ENCODE measurements at places on chromosomes 3 and 15.

- no peaks in the 10 kb centered on the region for H3K27me3 ChIP-seq
- DNase-seq: no peak
- no peaks in the 10 kb centered on the region for H3K4me1 ChIP-seq
- H3K36me3 ChIP-seq: no peaks in the 10 kb centered on the region
- no peak overlapping the region for H3K4me3 ChIP-seq
- H3K27ac ChIP-seq: no peak overlapping the region
These were observed 590.4 kb downstream of the PDCD6IP start for GRCh38 chr3:34388830-34389229.

GRCh38 chr15:60589728-60590127, 110.8 kb upstream of the ICE2 start:
- H3K27me3 ChIP-seq: peaks cover 44% of the 10 kb centered on the region
- H3K4me3 ChIP-seq: peak overlapping the region; percentile 74
- peak overlapping the region; percentile 80 for H3K27ac ChIP-seq
- H3K4me1 ChIP-seq: peaks cover 46% of the 10 kb centered on the region

DNA sequence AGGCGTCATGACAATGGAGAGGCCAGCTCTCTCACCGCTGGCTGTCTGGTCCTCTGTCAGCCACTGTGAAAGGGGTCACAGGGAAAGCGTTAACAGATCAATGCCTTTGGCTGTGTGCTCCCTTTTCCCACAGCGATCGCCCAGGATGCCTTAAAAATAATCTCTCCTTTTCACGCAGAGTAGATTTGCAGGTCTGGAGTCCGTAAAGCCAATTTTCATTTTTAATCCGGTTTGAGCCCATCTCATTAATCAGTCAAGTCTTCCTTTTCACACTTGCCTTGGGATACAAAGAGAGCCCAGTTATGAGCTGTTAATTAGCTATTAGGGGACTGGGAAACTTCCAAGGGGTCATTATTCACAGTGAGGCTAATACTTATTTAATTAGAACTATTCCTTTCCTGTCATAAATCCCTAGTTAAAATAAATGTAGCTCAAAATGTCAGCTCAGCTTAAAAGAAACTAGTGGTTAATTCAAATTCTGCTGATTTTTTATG, 104.3 kb upstream of the RASGRP1 start:
- H3K36me3 ChIP-seq: peaks cover 15% of the 10 kb centered on the region
- H3K27me3 ChIP-seq: no peaks in the 10 kb centered on the region
- H3K4me3 ChIP-seq: no peak overlapping the region
- no peak overlapping the region for H3K27ac ChIP-seq
- peaks cover 79% of the 10 kb centered on the region for H3K4me1 ChIP-seq

DNA sequence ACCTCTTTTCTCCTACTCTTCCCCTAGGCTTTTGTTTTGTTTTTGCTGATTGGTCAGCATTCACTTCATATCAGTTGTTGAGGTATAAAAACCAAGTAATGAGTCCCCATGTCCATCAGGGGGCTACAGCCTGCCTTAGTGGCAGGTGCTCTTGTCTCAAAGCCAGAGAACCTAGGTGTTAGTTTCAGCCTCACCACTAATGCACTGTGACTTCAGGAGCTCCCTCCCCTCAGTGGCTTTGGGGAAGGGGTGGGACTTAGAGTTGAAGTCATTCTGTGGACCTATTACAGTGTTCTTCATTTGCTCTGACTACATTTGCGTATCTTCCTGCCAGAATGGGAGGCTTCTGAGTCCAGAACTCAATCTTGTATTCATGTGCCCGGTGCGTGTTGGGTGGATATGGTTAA, 41.6 kb downstream of the NR2C2 start:
- peak; percentile 10 for DNase-seq
- no peaks in the 10 kb centered on the region for H3K27me3 ChIP-seq
- peaks cover 29% of the 10 kb centered on the region for H3K4me1 ChIP-seq
- H3K4me3 ChIP-seq: no peak overlapping the region
- H3K27ac ChIP-seq: peak overlapping the region; percentile 11

DNA sequence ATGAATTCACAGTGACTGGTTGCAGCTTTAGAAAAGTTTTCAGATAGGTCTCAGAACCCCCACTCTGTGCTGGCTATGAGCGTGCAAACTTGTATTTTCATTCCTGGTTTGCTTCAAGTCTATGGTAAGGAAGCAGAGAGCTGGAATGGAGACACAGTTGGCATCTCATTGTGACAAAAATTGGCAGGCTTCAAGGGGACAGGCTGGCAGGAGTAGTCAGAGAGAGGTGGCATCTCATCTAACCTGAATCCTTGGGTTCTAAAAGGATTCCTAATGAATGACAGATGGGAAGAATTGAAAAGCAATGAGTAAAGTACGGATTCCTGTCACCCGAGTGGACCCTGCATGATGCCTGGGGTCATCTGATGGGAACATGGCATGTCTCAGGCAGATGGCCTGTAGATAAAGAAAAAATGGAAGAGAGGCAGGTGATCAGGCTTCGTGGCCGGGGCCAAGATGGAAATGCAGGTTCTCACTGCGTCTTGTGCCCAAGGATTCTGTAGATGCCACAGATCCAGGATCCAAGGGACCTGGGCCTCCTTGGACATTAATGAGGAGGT, 89.4 kb upstream of the ABHD17C start:
- no peak overlapping the region for H3K27ac ChIP-seq
- peaks cover 11% of the 10 kb centered on the region for H3K27me3 ChIP-seq
- H3K4me1 ChIP-seq: no peaks in the 10 kb centered on the region
- H3K4me3 ChIP-seq: no peak overlapping the region
- DNase-seq: no peak

DNA sequence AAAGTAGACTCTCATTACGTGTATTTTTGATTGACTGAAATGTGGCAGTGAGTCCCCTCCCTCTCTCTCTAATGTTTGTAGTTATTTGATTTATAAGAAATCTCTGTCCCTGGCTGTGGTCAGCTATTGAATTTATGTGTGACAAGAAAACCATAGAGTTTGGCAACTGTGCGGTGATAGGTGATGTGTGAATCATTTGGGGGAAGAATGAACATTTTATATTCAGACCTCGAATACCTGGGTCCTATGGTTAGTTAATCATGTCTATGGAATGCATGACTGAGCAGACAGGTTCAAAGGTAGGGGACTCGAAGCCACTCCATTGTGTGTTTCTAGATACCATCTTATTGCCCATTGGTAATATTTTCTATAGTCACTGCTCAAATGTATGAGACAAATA, 712.1 kb downstream of the MECOM start:
- H3K36me3 ChIP-seq: no peaks in the 10 kb centered on the region
- H3K27me3 ChIP-seq: no peaks in the 10 kb centered on the region
- H3K27ac ChIP-seq: no peak overlapping the region
- DNase-seq: no peak
- no peak overlapping the region for H3K4me3 ChIP-seq
- H3K4me1 ChIP-seq: no peaks in the 10 kb centered on the region

- peaks cover 18% of the 10 kb centered on the region for H3K36me3 ChIP-seq
- H3K27me3 ChIP-seq: no peaks in the 10 kb centered on the region
- H3K4me1 ChIP-seq: peaks cover 62% of the 10 kb centered on the region
- H3K4me3 ChIP-seq: peak overlapping the region; percentile 89
- DNase-seq: peak; percentile 53
- peak overlapping the region; percentile 97 for H3K27ac ChIP-seq
These were observed 2.4 kb downstream of the CSRNP1 start for GRCh38 chr3:39150803-39151631.

DNA sequence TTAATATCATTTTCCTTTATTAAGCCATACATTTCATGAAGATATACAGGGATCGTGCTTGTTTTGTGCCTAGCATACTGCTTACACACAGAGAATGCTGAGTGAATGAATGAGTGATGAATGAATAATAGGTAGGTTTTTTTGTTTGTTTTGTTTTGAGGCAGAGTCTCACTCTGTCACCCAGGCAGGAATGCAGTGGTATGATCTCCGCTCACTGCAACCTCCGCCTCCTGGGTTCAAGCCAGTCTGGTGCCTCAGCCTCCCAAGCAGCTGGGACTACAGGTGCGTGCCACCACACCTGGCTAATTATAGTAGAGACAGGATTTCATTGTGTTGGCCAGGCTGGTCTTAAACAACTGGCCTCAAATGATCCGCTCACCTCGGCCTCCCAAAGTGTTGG, 400.0 kb downstream of the ROBO1 start:
- no peaks in the 10 kb centered on the region for H3K36me3 ChIP-seq
- no peaks in the 10 kb centered on the region for H3K4me1 ChIP-seq
- H3K27ac ChIP-seq: no peak overlapping the region
- no peak overlapping the region for H3K4me3 ChIP-seq
- no peak for DNase-seq
- no peaks in the 10 kb centered on the region for H3K27me3 ChIP-seq

GRCh38 chr3:155869691-155870090, 759 bp upstream of the GMPS start:
- no peaks in the 10 kb centered on the region for H3K27me3 ChIP-seq
- H3K27ac ChIP-seq: peak overlapping the region; percentile 95
- H3K36me3 ChIP-seq: peaks cover 3% of the 10 kb centered on the region

GRCh38 chr3:45269952-45270351, 43.9 kb upstream of the TMEM158 start:
- no peak overlapping the region for H3K4me3 ChIP-seq
- no peak overlapping the region for H3K27ac ChIP-seq
- peaks cover 17% of the 10 kb centered on the region for H3K27me3 ChIP-seq

GRCh38 chr3:25849641-25850385, 59.9 kb downstream of the OXSM start:
- no peak for DNase-seq
- no peak overlapping the region for H3K27ac ChIP-seq
- H3K4me3 ChIP-seq: no peak overlapping the region
- H3K36me3 ChIP-seq: no peaks in the 10 kb centered on the region
- H3K4me1 ChIP-seq: no peaks in the 10 kb centered on the region

GRCh38 chr15:92077353-92078085, 224.0 kb downstream of the SLCO3A1 start:
- H3K27ac ChIP-seq: no peak overlapping the region
- no peaks in the 10 kb centered on the region for H3K36me3 ChIP-seq
- H3K4me3 ChIP-seq: no peak overlapping the region
- no peaks in the 10 kb centered on the region for H3K27me3 ChIP-seq
- H3K4me1 ChIP-seq: peaks cover 26% of the 10 kb centered on the region

- H3K36me3 ChIP-seq: no peaks in the 10 kb centered on the region
- H3K4me1 ChIP-seq: no peaks in the 10 kb centered on the region
- H3K27me3 ChIP-seq: no peaks in the 10 kb centered on the region
- no peak overlapping the region for H3K27ac ChIP-seq
These were observed 43.9 kb downstream of the MEIS2 start for GRCh38 chr15:37056177-37057121.

GRCh38 chr15:22819651-22820050, 18.8 kb upstream of the NIPA2 start:
- H3K4me3 ChIP-seq: no peak overlapping the region
- H3K4me1 ChIP-seq: peaks cover 3% of the 10 kb centered on the region
- peaks cover 20% of the 10 kb centered on the region for H3K36me3 ChIP-seq

DNA sequence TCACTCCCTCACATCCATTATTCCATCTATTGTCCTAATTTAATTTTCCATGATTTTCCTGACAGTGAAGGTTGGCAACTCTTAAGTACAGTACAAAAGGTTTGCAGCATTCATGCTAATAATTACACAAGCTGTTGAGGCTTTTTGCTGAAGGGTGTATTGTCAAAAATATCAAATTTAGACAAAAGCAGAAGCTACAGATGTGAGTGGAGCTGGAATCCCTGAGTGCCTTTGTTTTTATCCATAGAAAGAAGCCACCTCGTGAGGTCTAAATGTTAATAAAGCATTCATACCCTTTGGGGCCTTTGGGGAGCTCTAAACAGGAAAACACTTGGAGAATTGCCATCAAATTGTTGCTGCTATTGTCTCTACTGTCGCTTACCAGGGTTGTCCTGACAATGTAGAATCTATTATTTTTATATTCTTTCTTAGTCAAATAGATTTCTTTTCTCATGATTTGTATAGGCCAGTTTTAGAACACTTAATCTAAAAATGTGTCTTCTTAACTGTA, 185.8 kb upstream of the ROBO1 start:
- H3K4me1 ChIP-seq: no peaks in the 10 kb centered on the region
- no peak overlapping the region for H3K27ac ChIP-seq
- no peak for DNase-seq
- no peaks in the 10 kb centered on the region for H3K27me3 ChIP-seq
- no peak overlapping the region for H3K4me3 ChIP-seq

GRCh38 chr15:48533982-48534381, 111.5 kb downstream of the FBN1 start:
- H3K4me1 ChIP-seq: no peaks in the 10 kb centered on the region
- H3K27ac ChIP-seq: no peak overlapping the region
- H3K27me3 ChIP-seq: no peaks in the 10 kb centered on the region
- H3K36me3 ChIP-seq: no peaks in the 10 kb centered on the region

DNA sequence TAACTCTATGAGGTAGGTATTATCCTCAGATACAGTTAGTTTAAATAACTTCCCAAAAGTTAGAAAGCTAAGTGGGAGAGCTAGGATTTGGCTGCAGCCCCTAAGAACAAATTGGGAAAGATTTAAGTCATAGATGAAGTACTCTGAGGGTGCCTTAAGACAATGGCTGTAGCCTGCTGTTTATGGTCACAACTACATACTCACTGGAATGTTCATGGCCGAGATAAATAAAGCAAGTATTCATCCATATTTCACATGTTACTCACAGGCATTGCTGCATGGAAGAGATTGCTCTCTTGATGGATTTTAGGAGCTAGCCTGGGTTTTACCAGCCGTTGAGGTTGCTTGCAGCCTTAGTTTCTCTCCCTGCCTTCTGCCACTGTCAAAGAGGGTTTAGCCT, 145.0 kb downstream of the CMSS1 start:
- no peak overlapping the region for H3K4me3 ChIP-seq
- no peak for DNase-seq
- H3K27me3 ChIP-seq: no peaks in the 10 kb centered on the region
- peaks cover 2% of the 10 kb centered on the region for H3K4me1 ChIP-seq

GRCh38 chr3:171849617-171850319, 6.6 kb downstream of the TMEM212 start:
- H3K4me3 ChIP-seq: no peak overlapping the region
- H3K4me1 ChIP-seq: peaks cover 26% of the 10 kb centered on the region
- peaks cover 6% of the 10 kb centered on the region for H3K36me3 ChIP-seq
- DNase-seq: no peak
- H3K27me3 ChIP-seq: peaks cover 21% of the 10 kb centered on the region

DNA sequence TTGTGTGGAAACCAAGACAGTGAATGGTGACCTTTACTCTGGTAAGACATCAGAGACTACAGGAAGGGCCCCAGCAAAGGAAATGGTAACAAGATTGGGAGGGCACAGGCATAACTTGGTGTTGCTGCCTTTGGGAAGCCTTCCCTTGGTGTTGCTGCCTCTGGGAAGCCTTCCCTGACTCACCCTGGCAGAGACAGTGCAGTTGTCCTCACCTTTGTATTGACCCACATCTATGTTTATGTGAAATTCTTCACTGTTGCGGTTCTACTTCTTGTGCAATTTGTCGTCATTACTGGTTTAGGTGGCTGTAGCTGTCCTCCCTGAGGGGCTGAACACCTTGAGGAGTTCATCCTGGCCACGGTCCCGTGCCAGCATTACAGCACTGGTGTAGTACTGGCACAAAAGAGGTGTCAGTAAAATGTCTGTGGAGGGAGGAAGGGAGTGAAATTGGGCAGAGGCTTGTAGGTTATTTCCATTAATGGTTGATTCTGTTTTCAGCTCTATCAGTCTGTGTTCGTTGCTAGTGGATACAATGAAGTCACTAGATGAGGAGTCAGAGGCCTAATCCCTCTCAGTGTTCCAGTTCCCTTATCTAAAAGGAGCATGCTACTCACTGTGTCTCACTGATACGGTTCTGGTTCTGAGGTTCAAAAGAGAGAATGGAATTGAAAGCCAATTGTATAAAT, 21.6 kb downstream of the IFT122 start:
- peaks cover 10% of the 10 kb centered on the region for H3K36me3 ChIP-seq
- no peak overlapping the region for H3K27ac ChIP-seq
- peaks cover 12% of the 10 kb centered on the region for H3K4me1 ChIP-seq
- H3K27me3 ChIP-seq: no peaks in the 10 kb centered on the region
- H3K4me3 ChIP-seq: no peak overlapping the region

GRCh38 chr3:120153294-120153693, 59.0 kb upstream of the GSK3B start:
- no peak for DNase-seq
- H3K27ac ChIP-seq: no peak overlapping the region
- no peaks in the 10 kb centered on the region for H3K27me3 ChIP-seq
- H3K4me3 ChIP-seq: no peak overlapping the region
- H3K36me3 ChIP-seq: no peaks in the 10 kb centered on the region

Data from T-helper 2 cell treated with Interferon-gamma antibody and Interleukin-4, amounts not matched to agents 5 μg/mL and 100 μg/mL, for 36 hours (primary cell).